ENCODE measurements at places on chromosomes 3 and 15. TPM values are rescaled to one million over a fixed set of nuclear protein-coding genes. Genes with fewer than 3 reads are reported as not detected.

KLHL40 gene
- not detected for total RNA-seq

PATL2 gene
- not detected for total RNA-seq

KNL1 gene
- 20.0 TPM for total RNA-seq

CMTM8 gene
- 7.8 TPM for total RNA-seq

CDC25A gene
- total RNA-seq, result 22.8 TPM

SNUPN gene
- 32.6 TPM for total RNA-seq

TMC3 gene
- not detected for total RNA-seq

RLBP1 gene
- not detected for total RNA-seq

CD276 gene
- 82.4 TPM for total RNA-seq

DUOXA1 gene
- total RNA-seq, result 52.8 TPM

EXD1 gene
- total RNA-seq, result not detected

DOCK3 gene
- 0.42 TPM for total RNA-seq

ACAD11 gene
- 15.7 TPM for total RNA-seq

LMAN1L gene
- not detected for total RNA-seq

CFAP44 gene
- 1.4 TPM for total RNA-seq

SLC25A36 gene
- 30.5 TPM for total RNA-seq

TTBK2 gene
- total RNA-seq, result 12.5 TPM

MITF gene
- total RNA-seq, result 5.3 TPM

GRIP2 gene
- 0.28 TPM for total RNA-seq

QTRT2 gene
- 9.9 TPM for total RNA-seq

C3orf85 gene
- total RNA-seq, result not detected

THSD4 gene
- total RNA-seq, result 12.4 TPM

SMCO1 gene
- not detected for total RNA-seq

BNC1 gene
- 74.7 TPM for total RNA-seq

GABRR3 gene
- not detected for total RNA-seq

EAF2 gene
- 5.7 TPM for total RNA-seq

GP9 gene
- not detected for total RNA-seq

TTLL13 gene
- not detected for total RNA-seq

GCSAM gene
- total RNA-seq, result 2.4 TPM

SERPINI2 gene
- total RNA-seq, result not detected

C2CD4B gene
- total RNA-seq, result not detected

ITIH4 gene
- total RNA-seq, result not detected

CIDEC gene
- total RNA-seq, result not detected

CAMK1 gene
- 9.5 TPM for total RNA-seq

SLC9A9 gene
- total RNA-seq, result 4.2 TPM

Measured in airway epithelial cell (primary cell).